ENCODE measurements at places on chromosomes 3 and 15. TPM values are rescaled to one million over a fixed set of nuclear protein-coding genes. Genes with fewer than 3 reads are reported as not detected.

The COPS2 gene
- 46.6 TPM for total RNA-seq

The PPP2R3A gene
- total RNA-seq, result 33.6 TPM

The C2CD4A gene
- not detected for total RNA-seq

The PATL2 gene
- 0.61 TPM for total RNA-seq

The NMB gene
- 2.8 TPM for total RNA-seq

The DZIP3 gene
- total RNA-seq, result 16.1 TPM

The ISL2 gene
- total RNA-seq, result 0.12 TPM

The TNNC1 gene
- 5.5 TPM for total RNA-seq

The PEX11A gene
- 7.8 TPM for total RNA-seq

The APOD gene
- 12.0 TPM for total RNA-seq

The WWTR1 gene
- 94.5 TPM for total RNA-seq

The BCL2A1 gene
- total RNA-seq, result not detected

The COL7A1 gene
- total RNA-seq, result 57.8 TPM

The SPESP1 gene
- 5.0 TPM for total RNA-seq

The OXSR1 gene
- total RNA-seq, result 56.1 TPM

The GOLGA6L7 gene
- total RNA-seq, result not detected

The GRIP2 gene
- 2.7 TPM for total RNA-seq

The CD47 gene
- 123 TPM for total RNA-seq

The TICRR gene
- total RNA-seq, result 0.65 TPM

The VILL gene
- 10.1 TPM for total RNA-seq

The SLC22A14 gene
- total RNA-seq, result 0.49 TPM

The SLC9A9 gene
- 23.7 TPM for total RNA-seq

The PARP16 gene
- total RNA-seq, result 6.3 TPM

The CFAP91 gene
- total RNA-seq, result 0.73 TPM

The CD200 gene
- 0.12 TPM for total RNA-seq

The VGLL3 gene
- total RNA-seq, result 584 TPM

The ACAN gene
- total RNA-seq, result 8.6 TPM

The KCTD6 gene
- 7.0 TPM for total RNA-seq

The HRG gene
- total RNA-seq, result not detected

The WNT7A gene
- total RNA-seq, result not detected

The LARP6 gene
- total RNA-seq, result 56.6 TPM

The CYP1A1 gene
- 0.12 TPM for total RNA-seq

The GPR149 gene
- not detected for total RNA-seq

The CCDC39 gene
- total RNA-seq, result not detected

The FGF12 gene
- total RNA-seq, result 2.3 TPM

The SAMD7 gene
- not detected for total RNA-seq

The DNAH12 gene
- under 0.01 TPM for total RNA-seq

The UQCC5 gene
- 1.9 TPM for total RNA-seq

The ESYT3 gene
- 0.97 TPM for total RNA-seq

The SLC28A2 gene
- total RNA-seq, result not detected

The ADAMTS9 gene
- total RNA-seq, result 5.8 TPM

The CCK gene
- total RNA-seq, result 3.8 TPM

The LRTM1 gene
- 0.49 TPM for total RNA-seq

The MST1R gene
- total RNA-seq, result 1.1 TPM

The NT5DC2 gene
- 84.9 TPM for total RNA-seq

The MME gene
- total RNA-seq, result 1,611 TPM

The VPS33B gene
- total RNA-seq, result 11.8 TPM

The CATSPER2 gene
- total RNA-seq, result 0.65 TPM

The THOC7 gene
- total RNA-seq, result 25.0 TPM

Measured in hair follicle dermal papilla cell (primary cell).